ENCODE measurements at places on chromosomes 2 and 18.

DNA sequence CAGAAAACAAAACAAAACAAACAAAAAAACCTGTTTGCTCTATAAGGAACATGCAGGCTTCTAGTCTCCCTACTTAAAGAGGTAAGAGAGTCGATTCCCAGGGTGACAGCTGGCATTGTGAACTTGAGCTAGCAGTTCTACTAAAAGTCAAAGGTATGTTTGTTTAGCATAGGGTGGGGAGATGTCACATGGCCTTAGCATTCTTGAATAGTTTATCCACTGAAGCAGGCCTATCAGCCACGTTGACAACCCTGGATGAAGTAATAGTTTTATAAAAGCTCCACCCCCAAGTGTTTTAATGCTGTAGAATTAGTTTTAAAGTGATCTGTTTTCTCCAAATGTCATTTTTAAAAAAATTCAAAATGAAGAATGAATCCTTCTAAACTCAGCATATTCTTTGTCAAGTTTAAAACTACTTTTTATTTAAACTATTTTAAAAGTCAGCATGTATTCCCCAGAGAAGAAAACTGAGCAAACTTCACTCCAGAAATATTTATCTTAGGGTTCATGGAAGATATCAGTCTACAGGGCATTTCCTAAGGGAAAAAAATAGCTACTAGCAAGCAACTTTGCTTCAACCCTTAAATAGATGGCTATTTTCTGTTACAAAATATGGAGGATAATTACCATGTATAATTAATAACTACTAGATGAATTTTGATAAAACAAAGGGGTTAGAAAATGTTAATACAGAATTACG is 1.7 kb downstream of the MYOM1 start:
- DNase-seq = no peak

DNA sequence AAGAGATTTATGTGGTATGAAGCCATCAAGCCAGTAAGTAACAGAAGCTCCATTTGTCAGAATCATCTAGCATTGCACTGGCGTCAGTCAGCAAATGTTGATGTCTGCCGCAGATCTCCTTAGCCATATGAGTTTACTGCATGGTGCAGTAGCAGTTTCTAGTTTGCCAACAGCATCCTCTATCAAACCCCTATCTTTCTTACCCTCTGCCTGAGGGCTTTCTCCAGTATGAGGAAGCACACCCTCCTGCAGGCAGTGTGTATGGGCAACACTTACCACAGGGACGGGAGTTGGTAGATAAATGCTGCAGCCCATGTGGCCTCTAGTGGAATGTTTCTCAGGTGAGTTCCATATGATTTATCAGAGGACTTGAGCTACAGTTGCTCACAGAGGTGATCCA is 63.7 kb downstream of the EFEMP1 start:
- DNase-seq = no peak

DNA sequence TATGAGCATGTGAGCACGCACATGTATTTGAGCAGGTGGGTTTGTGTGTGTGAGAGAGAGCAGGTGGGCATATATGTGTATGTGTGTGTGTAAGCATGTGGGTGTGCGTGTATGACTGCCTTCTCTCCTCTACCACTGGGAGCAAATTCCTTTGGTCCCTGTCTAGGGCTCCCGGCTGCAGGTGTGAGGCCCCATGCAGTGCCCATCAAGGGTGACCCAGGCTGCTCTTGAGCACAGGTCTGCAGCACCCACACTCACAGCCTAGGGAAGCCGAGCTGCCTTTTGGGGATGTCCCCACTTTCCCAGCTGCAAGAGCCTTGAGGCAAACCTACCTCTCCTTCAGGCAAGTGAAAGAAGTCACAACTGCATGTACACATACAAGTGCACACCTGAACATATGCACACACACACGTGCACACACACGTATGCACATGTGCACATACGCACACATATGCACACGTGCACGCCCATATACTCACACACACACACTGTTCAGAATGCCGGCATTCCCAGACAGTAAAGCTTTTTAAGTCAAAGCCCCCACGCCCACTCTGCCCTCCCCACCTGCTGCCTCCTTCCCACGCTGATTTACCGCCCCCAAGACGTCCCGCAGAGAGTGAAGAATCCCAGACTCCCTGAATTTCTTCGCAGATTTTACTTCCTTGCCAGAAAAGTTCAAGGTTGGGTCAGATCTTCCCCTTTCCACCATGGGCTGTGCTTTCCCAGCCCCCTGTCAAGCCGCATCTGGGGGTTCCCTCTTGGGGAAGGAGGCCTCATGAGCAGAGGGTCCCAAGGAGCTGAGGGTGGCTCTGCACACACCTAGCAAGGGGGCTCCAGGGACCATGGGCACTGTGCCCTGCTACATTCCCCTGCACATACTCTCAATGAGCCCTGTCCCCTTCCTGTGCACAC is 170.6 kb downstream of the TWIST2 start:
- no peak for DNase-seq

DNA sequence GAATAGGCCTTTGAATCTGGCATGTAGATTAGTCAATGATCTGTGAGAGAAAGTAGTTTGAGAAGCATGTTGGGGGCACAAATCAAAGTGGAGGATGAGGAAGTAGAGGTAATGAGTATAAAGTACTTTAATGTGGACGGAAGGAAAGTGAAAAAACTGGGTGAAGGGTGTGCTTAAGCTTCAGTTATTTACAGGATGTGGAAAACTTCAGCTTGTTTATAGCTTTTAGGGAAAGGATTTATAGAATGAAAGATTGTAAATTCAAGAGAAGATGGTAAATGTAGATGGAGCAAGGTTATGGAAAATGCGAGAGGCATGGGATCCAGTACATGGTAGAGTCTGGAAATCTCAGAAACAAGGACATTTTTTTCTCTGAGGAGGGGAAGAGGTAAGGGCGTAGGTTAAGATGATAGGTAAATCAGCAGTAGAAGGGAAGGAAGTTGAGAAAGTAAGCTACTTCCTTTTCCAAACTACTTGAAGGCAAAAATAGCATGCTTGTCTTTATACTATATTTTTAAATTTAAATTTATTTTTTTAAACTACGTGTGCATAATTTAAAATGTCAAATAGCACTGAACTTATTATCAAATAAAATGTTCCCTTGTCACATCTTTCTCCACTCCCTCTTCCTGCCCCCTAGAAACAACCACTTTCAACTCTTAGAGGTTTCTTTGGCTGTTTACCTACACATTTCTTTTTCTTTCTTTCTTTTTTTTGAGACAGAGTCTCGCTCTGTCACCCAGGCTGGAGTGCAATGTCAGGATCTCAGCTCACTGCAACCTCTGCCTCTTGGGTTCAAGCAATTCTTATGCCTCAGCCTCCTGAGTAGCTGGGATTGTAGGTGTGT is 8.5 kb downstream of the FAM117B start:
- no peak for DNase-seq

- DNase-seq = no peak
Measured at GRCh38 chr2:71463342-71463654, 9.9 kb downstream of the DYSF start.

GRCh38 chr18:31206787-31207381 is 44.2 kb upstream of the DSC1 start:
- DNase-seq = peak; percentile 47

GRCh38 chr2:151638990-151639389 is 95.3 kb downstream of the NEB start:
- DNase-seq = no peak

DNA sequence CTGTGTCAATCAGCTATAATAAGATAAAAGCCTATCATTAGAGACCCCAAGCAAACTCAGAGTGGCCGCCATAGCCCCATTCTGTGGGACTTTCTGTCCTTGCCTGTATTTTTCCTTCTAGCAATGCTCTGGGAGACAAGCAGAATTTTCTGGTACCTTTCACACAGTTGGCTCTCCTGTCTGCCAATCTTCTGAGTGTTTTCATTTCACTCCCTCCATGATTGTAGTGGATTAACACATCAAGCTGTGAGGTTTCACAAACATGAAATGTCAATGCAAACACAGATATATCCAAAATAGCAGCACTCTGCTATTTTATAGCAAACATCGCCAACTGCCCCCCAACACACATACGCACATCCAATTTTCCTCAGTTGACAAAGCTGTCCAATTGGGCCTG is 64.9 kb downstream of the C1D start:
- no peak for DNase-seq

DNA sequence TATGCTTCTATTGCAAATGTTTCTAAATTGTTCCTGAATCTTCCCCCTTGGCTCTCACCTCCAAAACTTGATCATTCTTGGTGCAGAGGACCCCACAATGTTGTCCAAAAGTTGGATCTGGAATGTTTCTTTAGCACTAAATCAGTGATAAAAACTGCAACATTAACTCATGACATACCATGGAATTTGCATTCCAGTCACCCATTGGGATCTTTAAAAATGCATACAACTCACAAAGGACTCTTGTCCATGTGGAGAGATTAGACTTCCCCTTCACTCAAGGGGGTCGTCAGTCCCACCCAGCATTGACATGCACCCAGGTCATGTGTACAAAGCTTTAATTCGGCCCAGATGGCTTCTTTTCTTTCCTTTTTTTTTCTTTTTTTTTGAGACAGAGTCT is 169.3 kb downstream of the SETBP1 start:
- no peak for DNase-seq

GRCh38 chr2:65062843-65063825 is 6.9 kb downstream of the CEP68 start:
- no peak for DNase-seq

Measured in GM12878 (cell line).